ENCODE measurements at places on chromosomes 7 and 10.
A peak's percentile ranks its signal among the peaks of the same experiment; 100 is the strongest.

- DNase-seq = peak; percentile 46
These were observed 13.3 kb upstream of the DDIT4 start for GRCh38 chr10:72260239-72260975.

DNA sequence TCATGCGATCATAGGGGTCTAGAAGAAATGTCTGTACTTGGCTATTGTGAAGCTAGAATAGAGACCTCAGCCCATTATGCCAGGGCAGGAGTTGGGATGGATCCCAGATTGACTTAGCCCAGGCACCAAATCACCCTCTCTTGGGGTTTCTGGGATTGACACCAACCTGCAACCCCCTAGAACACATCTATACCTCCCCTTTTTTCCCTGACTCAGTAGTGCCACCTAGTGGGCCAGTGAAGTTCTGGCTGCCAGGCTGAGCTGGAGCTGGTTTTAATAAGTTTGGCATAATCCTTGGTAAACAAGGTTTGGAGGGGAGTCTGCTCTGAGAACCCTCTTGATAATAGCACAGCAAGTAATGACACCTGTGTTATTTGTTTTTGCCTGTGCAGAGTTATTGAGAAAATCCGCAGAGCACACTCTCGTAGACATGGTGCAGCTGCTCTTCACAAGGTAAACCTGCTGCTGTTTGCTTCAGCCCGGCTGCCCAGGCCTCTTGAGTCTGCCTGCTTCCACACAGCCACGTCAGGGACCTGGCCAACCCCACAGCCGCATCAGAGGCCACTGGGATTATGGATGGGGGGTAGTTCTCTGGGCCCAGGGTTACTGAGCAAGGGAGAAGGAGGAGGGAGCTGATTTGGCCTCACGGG lies 43.3 kb upstream of the NFKB2 start:
- peak; percentile 46 for DNase-seq

DNA sequence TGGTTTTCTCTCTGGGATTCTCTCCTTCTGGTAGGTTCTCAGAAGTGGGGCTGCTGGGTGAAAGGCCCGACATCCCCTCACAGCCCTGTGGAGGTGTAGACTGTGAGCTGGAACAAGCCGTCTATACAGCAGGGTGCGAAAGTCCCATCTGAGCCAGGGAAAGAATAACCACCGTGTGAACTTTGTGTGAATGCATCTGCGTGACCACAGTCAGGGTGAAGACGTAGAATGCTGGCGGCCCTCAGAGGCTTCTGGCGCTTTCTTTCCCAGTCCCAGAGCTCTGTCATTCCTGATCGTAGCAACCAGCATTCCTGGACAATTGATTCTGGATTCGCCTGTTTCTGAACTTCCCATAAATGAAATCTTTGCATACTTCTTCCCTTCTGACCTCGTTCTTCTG lies 30.0 kb downstream of the ELFN1 start:
- DNase-seq = no peak

- DNase-seq = no peak
These were observed 9.3 kb upstream of the NRBF2 start for GRCh38 chr10:63123727-63124362.

DNA sequence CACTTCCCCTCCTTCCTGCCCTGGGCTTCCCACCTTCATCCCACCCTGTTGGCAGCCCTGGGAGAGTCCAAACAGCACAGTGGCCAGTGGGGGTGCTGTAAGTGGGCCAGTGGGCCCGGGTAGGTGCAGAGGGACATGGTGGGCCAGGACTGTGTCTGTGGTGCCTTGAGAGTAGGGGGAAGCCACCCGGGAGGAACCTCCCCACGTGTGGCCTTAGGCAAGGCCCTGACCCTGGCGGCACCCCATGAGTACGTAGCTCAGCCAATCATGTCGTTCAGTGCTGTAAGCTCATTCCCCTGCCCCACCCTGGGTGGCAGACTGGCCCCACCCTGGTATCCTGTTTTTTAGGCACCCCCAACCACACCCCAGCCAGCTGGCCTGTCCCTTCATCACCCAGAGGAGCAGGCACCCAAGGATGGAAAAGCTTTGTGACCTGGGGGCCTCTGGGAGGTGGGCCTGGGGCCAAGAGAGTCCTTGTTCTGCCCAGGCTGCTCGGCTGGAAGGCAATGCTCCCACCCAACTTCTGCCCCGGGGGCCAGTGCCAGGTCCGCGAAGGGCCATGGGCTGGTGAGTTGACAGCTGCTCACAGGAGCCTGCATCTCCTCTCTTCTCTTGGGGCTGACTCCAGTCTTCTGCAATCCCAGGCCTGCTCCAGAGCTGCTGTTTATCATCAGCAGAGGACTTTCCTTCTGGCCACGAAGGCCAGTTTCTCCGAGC lies 41.6 kb downstream of the TSPAN15 start:
- DNase-seq = no peak

DNA sequence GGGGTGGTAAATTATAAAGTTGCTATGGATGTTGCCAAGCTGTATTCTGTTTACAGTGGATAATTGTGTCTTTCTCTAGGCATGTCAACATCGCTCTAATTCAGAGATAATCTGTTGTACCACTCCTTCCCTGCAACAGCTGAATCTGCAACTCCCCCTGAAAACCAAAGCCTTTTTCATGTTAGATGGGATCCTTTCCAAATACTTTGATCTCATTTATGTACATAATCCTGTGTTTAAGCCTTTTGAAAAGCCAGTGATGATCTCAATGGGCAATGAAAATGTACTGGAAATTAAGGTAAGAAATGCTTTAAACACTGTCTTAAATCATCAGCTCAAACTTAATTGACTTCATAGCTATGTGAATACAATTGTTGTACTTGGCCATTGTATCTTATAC lies 91.0 kb downstream of the MET start:
- DNase-seq = no peak

- DNase-seq = no peak
These were observed 237.8 kb upstream of the GPR26 start for GRCh38 chr10:123428391-123428790.

- no peak for DNase-seq
These were observed 139.3 kb downstream of the SLC25A13 start for GRCh38 chr7:96182424-96183158.

GRCh38 chr7:156927571-156928405 lies 21.7 kb upstream of the NOM1 start:
- no peak for DNase-seq

GRCh38 chr10:97711640-97712572 lies 1.6 kb upstream of the MARVELD1 start:
- no peak for DNase-seq

All from activated T-helper 1 cell treated with anti-CD3 and anti-CD28 coated beads, Interleukin-2, amount 50 U/mL, for 16 hours (primary cell).